ENCODE measurements at places on chromosomes 5 and 9.
A peak's percentile ranks its signal among the peaks of the same experiment; 100 is the strongest.

GRCh38 chr9:2125906-2126305, 110.8 kb downstream of the SMARCA2 start:
- DNase-seq = no peak

- DNase-seq = no peak
Measured at GRCh38 chr5:80059354-80059980, 24.3 kb downstream of the THBS4 start.

- DNase-seq = no peak
Measured at GRCh38 chr5:16625096-16625495, 8.3 kb upstream of the RETREG1 start.

GRCh38 chr5:147310059-147310704, 75.4 kb downstream of the STK32A start:
- no peak for DNase-seq

DNA sequence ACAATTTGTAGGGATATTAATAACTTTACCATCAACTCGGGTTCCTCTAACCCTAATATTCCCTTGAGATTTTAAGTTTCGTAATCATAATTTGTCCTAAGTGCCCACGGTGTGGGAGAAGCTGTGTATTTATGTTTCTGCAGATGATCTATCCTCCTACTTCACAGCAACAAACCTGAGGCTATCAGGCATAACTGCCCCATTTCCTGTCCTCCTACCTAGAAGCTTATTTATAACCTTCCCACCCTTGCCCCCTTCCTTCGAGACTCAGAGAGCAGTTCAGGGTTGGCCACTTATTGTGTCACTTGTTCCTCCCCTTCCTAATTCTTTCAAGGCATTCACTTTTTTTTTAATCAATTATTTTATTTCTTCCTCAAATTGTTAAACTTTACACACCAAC, 29.6 kb upstream of the LCP2 start:
- DNase-seq = no peak

DNA sequence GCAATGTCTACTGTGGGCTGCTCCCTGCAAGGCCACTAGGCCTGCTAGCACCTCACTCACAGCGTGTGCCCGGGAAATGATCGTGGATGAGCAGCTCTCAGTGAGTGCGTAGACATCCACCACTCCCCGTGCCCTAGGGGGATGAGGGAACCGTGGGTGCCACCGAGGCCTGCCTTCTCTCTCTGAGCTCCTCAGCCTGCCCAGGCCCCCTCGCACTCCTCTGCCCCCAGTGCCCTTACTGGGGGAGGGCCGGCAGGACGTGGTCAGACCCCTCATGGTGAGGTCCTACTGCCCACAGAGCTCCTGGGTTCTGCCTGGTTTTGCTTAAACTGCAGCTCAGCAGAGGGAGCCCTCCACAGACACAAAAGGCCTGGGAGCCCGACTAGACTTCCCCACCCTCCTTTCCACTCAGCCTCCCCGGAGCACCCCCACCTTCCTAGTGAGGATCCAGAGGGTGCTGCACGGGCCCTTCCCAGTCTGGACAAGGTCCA, 220.0 kb downstream of the CACNA1B start:
- no peak for DNase-seq

- DNase-seq = no peak
Measured at GRCh38 chr5:172473427-172473826, 19.1 kb upstream of the SH3PXD2B start.

DNA sequence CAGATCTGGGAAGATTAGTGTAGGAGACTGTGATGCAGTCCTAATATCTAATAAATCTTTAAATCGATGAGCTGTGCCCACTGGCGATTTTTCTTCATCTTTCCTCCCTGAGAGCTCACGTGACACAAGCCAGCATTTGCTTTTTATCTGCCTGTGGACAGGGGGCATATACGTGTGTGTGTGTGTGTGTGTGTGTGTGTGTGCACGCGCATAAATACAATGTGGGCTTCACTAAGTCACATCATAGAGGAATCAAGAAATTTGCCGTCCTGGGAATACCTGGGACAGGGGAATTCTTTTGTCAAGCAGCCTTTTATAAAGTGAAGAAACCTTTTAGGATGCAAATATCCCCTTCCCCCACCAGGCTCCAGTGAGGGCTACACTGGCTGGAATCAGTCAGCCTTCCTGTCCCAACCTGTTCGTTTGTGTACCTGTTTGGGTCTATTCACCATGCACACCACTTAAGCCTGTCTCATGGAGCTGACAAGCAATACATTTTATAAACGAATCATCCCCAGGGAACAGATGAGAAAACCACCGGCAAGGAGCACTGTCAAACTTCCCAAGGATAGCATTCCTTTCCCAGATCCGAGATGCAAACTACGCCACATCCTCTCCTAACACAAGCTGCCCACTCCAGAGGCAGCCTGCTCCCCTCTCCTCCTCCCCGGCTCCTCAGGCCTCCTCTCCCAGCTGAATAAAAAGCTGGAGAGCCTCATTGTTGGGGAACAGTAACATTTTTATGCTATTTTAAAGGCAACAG, 2.7 kb downstream of the EPB41L4B start:
- DNase-seq = no peak

- no peak for DNase-seq
Measured at GRCh38 chr5:178423431-178423830, 166.8 kb downstream of the COL23A1 start.

DNA sequence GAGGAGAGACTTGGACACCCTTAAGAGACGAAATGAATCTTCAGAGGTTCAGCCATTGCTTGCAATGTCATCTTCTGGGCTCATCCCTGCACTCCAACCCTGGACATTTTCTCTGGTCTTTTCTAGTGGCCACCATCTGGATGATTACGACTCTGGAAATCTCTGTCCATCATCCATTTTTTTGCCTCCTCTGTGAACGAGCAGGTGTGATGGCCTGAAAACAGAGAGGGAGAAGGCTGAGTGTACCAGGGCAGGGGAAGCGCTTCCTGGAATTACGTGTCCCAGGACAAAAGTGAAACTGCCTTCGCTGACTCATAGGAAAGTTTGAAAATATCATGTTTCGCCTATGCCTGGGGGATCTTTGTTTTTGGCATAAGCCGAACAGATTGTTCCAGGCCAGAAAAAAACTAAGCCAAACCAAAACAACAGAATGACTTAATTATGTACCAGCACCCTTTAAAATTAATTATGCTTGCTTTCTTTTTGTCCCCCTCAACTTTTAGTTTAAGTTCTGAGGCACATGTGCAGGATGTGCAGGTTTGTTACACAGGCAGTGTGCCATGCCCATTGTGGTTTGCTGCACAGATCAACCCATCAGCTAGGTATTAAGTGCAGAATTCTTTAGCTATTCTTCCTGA, 31.9 kb downstream of the ANKRD33B start:
- peak; percentile 30 for DNase-seq

DNA sequence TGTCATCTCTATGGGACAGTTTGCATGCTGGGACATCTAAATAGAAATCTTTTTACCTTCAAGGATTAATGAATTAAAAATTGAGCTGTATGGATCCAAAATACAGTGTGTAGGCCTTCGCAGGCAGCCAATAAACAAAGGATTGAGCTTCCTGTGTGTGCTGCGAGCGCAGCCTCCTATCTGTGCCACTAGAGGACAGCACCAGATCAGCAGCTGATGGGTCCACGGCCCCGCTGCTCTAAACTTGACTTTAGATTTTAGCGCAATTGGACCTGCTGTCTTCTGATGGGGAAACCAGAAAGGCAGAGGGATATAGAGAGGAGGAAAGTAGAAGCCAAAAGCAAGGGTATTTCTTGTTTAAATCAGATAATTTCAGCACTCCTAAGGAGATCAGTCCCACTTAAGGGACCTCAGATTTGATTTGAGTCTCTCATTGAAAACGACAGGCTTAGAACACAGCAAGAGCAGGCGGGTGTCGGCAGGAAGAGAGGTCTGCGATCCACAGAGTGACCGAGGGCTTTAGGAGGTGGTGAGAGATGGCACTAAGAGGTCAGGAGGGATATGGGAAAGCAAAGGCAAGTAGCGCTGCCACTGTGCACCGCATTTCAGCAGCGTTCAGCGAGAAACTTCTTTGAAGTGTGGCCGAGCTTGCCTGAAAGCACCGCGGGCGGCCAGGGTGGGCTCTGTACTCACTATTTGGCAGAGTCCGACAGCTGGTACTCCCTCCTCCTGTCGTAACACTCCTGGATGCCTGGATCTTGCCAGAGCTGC, 214.3 kb downstream of the GNA14 start:
- DNase-seq = peak; percentile 48

GRCh38 chr5:129306725-129307124, 153.4 kb upstream of the ADAMTS19 start:
- DNase-seq = no peak

GRCh38 chr5:59348189-59348588, 545.3 kb downstream of the PDE4D start:
- no peak for DNase-seq

GRCh38 chr5:61416420-61416819, 84.4 kb downstream of the ZSWIM6 start:
- DNase-seq = no peak

GRCh38 chr9:88664773-88665172, 129.8 kb downstream of the NXNL2 start:
- no peak for DNase-seq

DNA sequence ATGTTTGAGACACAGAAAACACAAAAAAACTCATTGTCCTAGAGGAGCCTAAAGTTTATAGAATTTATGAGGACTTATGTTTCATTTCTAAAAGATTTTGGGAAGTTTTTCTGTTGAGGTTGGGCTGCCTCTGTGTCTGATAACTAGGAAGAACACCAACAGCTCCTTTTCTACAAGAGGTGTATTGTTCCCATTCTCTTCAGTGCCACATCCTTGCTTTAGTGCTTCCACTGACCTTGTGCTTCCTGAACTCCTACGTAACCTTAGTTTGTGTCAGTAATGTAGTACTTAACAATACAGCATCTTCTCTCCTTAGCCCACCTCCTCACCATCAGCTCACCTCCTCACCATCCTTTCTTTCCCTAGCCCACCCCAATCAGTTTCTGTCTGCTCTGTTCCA, 117.3 kb upstream of the TNC start:
- DNase-seq = no peak

DNA sequence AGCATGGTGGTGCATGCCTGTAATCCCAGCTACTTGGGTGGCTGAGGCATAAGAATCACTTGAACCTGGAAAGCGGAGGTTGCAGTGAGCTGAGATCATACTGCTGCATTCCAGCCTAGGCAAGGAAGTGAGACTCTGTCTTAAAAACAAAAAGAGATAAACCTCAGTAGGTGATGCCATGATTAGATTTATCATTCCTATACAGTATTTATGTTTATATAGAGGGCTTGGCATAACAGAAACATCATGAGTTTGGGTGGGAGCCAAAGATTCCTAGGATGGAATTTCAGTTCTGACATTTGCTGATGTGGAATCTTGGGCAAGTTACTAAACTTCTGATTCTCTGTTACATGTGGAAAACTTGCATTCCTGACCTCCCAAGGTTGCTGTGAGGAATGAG, 22.3 kb downstream of the RFK start:
- no peak for DNase-seq

DNA sequence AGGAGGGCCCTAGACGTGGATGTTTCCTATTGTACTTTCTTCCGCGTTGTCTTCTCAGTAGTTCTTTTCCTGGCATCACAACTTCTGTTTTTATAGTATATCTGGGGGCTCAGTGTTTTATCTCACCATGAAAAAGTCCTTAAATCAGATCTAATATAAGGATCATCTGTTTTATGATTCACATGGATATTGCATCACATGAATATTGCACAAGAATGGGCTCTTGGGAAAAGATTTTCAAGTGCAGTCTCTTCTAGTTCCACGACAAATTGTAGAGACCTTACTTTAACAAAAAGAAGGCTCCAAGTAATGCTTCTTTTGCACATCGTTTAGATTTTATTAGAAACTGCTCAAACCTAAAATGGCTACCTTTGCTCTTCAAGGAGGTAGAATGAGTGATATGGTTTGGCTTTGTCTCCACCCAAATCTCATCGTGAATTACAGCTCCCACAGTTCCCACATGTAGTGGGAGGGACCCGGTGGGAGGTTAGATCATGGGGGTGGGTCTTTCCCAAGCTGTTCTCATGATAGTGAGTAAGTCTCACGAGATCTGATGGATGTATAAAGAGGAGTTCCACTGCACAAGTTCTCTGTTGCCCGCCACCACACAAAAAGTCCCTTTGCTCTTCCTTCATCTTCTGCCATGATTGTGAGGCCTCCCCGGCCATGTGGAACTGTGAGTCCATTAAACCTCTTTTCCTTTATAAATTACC, 53.7 kb upstream of the FAM120A start:
- no peak for DNase-seq

DNA sequence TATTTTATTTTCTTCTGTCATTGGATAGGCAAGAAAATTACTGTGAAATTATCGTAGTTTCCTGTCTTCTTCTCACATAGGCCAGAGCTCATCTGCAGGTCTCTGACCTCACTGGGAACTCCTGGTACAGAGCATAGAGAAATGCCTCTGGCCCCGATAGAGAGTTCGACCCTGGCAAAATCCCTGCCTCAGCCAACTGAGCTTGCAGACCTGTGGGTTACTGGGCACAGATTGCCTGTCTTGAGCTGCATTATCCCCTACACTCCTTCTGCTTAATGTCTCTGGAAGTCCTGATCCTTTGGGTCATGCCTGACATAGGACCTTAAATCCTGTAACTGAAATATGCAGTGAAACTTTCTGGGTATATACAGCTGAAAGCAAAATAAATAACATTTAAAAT, 439.3 kb upstream of the CTNND2 start:
- no peak for DNase-seq

DNA sequence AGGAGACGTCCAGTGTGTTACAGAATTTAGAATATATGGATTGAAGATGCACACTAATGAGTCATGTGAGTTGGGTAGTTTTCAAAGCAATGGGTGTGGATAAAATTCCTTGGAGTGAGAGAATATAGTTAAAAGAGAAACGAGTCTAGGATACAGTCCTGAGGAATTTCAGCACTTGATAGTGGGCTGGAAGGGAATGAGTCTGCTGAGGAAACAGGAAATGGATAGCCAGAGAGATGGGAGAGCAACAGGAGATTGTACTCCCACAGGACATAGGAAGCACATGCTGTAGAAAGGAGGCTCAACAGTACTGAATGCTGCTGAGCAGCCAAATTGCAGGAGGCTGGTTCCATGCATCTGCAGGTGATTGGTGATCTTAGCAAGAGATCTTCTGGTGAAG, 68.1 kb downstream of the FBN2 start:
- no peak for DNase-seq

- no peak for DNase-seq
Measured at GRCh38 chr5:88662846-88663245, 220.1 kb downstream of the MEF2C start.

DNA sequence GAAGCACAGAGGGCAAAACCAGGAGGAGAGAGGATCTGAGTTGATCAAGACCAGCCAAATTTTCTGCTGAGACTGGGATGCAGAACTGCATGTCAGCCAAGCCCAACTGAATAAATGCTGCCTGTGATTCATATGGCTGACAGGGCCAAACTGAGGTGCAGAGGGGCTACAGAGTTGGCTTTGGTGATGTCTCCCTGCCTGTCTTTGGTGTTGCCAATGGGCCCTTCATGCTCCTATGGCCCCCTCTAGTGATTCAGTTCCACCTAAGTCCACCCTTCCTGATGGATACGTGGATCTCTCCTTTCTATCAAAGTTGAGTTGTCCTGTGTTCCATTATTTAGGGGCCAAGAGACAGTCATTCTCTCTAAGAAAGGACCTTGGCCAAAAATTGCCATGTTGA, 163.6 kb upstream of the TLE4 start:
- no peak for DNase-seq

- DNase-seq = no peak
Measured at GRCh38 chr5:122815218-122815767, 30.1 kb upstream of the SNX24 start.

GRCh38 chr5:40210694-40211093, 469.0 kb upstream of the PTGER4 start:
- DNase-seq = no peak

Measured in stimulated activated CD4-positive, alpha-beta T cell treated with anti-CD3 and anti-CD28 coated beads, TNF-alpha, amount 100 ng/mL, for 24 hours (primary cell).